ENCODE measurements at places on chromosomes 11 and 22. TPM values are rescaled to one million over a fixed set of nuclear protein-coding genes. Genes with fewer than 3 reads are reported as not detected.

Gene CWC15
- 31.9 TPM for total RNA-seq

Gene IGSF22
- total RNA-seq: not detected

Gene UBQLN3
- total RNA-seq: not detected

Gene UCP2
- total RNA-seq: 66.0 TPM

Gene FAM180B
- not detected for total RNA-seq

Gene SMC1B
- total RNA-seq: 0.02 TPM

Gene APOL6
- total RNA-seq: 2.8 TPM

Gene NEFH
- total RNA-seq: 0.09 TPM

Gene P2RY2
- total RNA-seq: 9.5 TPM

Gene FOLH1
- not detected for total RNA-seq

Gene SHANK2
- 10.5 TPM for total RNA-seq

Gene LRRC56
- 0.55 TPM for total RNA-seq

Gene C22orf23
- total RNA-seq: 0.30 TPM

Gene CENATAC
- 12.5 TPM for total RNA-seq

Measured in A549 treated with CpdA at 1 μM for 4 hours (cell line).